Spinal cord (tissue), 10 donors: ENCODE measurements at places on chromosomes 1 and 21. TPM values are rescaled to one million over a fixed set of nuclear protein-coding genes. Genes with fewer than 3 reads are reported as not detected.

Gene SLC44A3
- 8.3 TPM for total RNA-seq

DNA sequence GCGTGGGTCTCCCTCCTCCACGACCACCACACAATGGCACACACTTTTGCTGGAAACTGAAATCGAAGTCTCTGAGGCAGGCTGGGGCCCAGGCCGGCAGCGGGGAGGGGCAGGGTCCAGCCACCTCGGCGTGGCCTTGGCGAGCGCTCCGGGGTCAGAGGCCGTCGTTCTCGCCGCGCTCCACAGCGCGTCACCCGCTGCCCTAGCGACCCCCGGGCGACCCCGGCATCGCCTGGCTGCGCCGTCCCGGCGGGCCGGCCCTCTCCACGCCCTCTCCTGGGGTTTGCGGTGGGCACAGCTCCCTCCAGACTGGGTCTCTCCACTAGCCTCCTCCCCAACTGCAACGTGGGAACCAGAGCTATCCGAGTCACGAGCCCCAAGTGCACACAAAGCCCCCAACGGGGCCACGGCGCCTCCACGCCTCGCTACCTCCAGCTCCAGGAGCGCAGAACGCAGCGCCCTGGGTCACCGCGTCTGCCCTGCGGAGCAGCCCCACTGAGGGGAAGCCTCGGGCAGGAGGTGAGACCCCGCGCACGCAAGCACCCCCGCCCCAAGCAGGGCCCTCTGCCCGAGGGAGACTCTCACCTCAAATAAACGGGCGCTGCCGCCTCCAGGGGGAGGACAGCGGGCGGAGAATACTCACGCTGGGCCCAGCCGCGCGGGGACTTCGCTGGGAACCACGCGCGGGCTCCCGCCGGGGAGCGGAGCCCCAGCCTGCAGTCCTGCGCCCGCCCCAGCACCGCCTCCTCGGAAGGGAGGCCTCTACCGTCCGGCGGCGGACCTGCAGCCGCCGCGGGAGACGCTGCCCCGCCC is 134.0 kb upstream of the BARHL2 start:
- DNase-seq, result no peak

Gene CAMK2N1
- total RNA-seq, result 36.4 TPM

DNA sequence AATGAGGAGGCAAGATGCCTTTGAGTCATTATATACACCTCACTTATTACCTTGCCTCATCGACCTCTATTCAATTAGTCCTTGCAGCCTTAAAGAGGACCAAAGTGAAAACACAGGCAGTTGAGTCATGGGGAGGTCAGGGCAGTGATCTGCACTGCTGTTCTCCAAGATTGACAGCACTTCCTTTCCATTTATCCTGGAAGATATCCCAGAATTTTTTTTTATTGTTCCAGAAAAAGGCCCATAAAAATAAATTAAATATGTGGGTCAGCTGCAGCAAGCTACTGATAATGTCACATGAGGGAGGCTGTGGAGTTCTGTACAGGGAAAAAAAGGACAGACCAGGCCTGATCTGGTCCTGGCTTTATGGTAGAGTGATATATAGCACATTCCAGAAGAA is 33.2 kb upstream of the CDC42BPA start:
- no peak for DNase-seq

DNA sequence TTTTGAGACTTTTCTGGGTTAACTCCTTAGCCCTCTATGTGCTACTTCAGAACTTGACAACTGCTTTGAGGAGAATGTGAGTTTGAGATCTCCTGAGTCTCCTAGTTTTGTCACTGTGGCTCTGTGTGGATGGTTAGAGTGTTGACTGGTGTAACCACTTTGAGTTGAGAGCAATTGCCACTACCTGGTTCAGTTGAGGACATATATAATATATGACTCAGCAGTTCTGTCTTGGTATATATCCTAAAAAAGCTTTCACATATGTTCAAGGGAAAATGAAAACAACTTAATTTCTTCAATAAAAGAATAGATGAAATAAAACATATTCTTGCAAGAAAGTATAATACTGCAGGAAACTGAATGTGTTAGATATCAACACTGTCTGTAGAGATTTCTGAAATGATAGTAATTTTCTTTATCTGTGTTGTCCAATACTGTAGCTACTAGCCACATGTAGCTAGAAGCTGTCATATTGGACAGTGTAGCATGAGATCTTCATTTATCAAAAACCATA is 96.7 kb upstream of the QSOX1 start:
- DNase-seq, result no peak

GRCh38 chr1:90204023-90204590 is 209.2 kb downstream of the ZNF326 start:
- DNase-seq, result no peak

Gene OR6N1
- total RNA-seq, result not detected

DNA sequence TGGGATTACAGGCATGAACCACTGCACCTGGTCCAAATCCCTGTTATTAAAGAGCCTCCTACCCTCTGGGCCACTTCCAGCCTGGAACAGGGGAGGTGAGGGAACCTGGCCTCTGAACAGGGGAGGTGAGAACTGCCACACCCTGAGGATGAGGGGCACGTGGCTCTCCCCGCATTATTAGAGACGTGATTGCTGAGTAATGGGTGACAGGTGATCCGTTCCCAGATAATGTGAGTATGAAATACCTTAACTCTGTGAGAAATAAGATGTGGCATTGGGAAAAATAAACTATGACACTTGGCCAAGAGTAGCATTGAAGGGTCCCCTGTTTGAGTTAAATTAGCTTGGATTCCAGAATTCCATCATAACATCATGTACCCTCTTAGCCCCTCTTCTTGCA is 13.6 kb upstream of the SLC25A34 start:
- DNase-seq, result no peak

- DNase-seq, result no peak
These were observed 119.5 kb downstream of the GLIS1 start for GRCh38 chr1:53619367-53620060.

DNA sequence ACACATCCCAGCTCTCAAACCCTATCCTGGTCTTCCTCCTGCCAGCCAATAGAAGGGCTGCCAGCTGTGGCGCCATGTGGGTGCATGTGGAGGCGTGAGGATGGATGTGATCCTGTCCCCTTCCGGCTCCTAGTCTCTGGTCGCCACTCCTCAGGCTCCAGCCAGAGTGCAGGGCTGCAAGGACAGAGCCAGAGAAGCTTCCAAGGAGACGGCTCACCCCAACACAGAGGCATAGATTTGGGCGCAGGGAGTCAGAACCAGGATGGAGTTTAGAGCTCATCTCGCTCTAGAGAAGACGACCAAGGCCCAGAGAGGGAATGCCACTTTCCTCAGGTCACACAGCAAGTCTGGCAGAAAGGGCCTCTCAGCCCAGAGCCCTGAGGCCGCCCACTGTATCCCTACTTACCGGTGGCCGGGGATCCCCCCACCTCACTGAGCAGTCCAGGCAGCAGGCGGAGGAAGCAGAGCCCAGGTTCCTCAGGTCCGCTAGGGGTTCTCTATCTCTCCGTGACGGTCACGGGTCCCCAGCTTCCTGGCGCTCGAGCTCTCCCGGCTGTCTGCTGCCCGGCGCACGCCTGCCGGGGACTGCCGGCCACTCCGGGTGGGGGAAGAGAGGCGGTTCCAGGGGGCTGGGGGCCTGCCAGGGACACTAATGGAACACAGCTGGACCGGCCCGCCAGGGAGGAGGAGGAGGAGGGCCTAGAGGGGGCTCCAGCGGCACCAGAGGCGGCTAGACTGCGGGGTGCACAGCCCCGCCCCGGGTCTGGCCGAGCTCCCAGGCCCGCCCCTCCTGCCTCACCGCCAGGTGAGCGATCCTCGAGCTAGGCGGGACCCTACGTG is at the start of gene COL16A1:
COL16A1 (minus strand) TSS at position 587 of the 840 bp plus-strand sequence. CDS start 1,824 bp downstream, outside the sequence.
- DNase-seq, result peak; percentile 85

- DNase-seq, result no peak
These were observed 78.9 kb upstream of the SLC45A1 start for GRCh38 chr1:8239039-8239305.

DNA sequence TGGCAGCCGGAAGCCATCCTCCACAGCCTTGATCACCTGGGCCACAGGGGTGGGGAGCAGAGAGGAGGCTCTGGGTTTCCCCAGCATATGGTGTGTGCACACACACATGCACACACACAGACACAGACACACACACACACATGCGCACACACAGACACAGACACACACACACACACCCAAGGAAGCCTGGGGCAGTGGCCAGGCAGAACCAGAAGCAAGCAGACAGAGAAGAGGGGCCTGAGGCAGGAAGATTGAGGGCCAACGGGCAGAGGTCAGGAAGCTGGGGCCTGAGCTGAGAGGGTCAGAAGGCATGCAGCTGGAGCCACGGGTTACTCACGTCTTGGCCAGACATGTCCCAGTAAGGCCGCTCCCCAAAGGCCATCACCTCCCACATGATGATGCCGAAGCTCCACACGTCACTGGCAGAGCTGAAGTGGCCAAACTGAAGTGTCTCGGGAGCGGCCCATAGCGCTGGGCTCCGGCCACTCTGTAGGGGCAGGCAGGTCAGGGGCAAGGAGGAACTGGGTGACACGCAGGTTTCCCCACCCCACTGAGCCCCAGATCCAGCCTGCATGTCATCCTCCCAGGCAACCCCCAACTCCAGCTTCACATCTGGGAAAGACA is 27.4 kb downstream of the CDCA8 start:
- no peak for DNase-seq

Gene S100A5
- not detected for total RNA-seq

DNA sequence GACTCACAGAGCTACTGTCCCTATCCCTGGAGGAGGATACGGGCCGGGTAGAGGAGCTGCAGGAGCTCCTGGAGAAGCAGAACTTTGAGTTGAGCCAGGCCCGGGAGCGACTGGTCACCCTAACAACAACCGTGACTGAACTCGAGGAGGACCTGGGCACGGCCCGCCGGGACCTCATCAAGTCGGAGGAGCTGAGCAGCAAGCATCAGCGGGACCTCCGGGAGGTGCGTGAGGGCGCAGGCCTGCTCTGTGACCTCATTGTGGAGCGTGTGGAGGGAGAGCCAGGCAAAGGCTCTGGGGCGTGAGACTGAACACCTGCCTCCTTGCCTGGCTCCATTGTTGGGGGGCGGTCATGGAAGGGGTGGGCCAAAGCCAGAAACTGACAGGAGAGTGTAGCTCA is 19.0 kb downstream of the PPFIA4 start:
- no peak for DNase-seq

DNA sequence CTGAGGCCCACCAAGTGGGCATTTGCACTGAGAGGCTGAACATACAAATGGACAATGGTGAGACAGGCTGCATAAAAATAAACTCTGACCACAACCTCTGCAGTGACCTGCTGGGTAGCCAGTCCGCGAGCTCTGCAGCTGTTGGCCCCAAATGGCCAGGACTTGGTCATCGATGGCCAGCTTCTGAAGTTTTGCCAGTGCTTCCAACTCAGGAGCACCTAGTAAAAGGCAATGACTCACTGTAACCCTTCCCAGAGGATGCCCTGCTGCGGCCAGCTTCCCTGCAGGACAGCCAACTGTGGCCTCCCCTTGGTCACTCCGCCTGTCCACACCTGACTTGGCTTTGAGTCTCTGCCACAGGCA is 185.4 kb downstream of the DYRK1A start:
- DNase-seq, result no peak

DNA sequence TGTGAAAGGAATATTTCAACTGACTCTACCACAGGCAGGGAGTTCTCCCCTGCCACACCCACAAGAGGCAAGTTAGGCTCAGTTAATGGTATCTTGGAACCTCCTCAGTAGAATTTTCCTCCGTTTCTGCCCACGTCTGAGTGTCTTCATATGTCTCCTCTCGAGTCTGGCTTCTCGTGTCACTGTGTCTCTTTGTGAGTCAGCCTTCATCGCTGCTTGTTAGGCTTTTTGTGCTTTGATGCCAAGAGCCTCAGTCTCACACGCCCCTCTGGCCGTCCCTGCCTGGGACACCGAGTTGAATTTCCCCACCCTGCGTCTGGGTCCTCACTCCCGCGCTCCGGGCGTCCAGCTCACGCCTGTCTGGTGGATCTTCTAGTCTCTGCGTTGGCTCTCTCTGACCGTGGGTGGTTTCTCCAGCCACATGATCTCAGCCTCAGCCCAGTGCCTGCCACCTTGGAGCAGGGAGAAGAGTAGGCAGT is 125.7 kb upstream of the GADD45A start:
- DNase-seq, result no peak

Gene KRTAP13-3
- total RNA-seq, result not detected

Gene VHLL
- not detected for total RNA-seq

- DNase-seq, result no peak
These were observed 47.8 kb downstream of the CEP350 start for GRCh38 chr1:180002437-180002836.

DNA sequence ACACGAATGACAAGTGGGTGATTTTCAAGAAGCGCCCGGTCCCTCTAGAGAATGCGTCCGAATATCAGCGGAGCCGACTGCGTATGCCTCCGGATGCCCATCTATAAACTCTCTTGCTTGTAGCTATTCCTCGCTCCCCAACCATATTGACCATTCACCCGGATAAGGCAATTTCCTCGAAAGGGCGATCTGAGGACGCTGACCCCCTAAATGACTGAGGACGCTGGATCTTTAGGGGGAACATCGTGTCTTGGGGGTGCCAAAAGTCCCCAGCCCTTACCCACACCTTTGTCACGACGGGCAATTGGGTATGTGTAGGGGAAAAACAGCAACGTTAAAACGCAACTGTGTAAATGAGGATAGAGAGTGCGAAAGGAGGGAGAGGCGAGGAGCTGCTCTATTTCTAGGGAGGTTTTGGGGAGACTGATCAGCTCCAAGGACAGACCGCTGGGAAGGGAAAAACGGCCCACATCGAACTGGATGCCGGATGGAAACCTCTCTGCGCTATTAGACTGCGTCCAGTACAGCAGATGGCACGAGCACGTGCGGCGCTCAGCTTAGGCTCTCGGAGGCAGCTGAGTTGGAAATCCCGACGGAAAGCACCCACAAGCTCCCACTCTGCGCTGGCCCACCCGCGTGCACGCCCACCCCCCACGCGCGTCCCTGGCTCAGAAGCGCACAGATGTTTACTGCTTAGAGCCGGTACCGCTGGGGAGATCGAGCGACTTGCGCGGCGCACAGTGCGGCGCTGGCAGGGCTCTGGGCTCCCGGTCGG is 2.9 kb upstream of the PRRX1 start:
- DNase-seq, result peak; percentile 60

Gene NPL
- total RNA-seq, result 60.3 TPM

DNA sequence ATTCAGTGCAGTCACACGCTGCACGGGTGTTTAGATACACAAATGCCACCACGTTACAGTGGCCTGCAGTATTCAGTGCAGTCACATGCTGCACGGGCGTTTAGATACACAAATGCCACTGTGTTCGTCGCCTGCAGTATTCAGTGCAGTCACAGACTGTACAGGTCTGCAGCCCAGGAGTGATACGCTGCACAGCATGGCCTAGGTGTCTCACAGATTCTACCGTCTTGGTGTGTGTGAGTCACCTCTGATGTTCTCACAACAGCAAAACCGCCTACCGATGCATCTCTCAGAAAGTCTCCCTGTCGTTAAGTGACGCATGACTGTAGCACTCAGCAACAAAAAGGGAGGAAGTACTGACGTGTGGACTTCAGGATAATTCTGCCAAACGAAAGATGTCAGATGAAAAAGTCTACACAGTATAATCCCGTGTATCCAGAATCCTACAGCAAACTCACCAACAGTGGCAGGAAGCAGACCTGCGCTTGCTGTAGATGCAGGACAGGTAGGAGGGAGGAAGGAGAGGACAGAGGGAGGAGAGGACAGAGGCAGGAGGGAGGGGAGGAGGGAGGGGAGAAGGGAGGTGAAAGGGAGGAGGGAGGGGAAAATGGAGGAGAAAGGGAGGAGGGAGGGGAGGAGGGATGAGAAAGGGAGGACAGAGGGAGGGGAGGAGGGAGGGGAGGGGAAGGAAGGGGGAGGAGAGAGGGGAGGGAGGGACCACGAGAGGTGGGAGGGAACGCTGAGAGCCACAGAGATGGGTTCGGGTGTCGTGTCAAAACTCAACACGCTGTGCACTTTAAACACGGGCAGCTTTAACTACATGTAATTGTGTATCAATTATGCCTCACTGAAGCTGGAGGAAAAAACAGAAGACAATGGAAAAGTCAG is 36.3 kb upstream of the PCBP3 start:
- no peak for DNase-seq

Gene BRDT
- total RNA-seq, result 0.10 TPM

Gene HHAT
- total RNA-seq, result 7.1 TPM
